ENCODE measurements at places on chromosomes 1 and 21. TPM values are rescaled to one million over a fixed set of nuclear protein-coding genes. Genes with fewer than 3 reads are reported as not detected.

CYP4B1 gene
- not detected for polyA plus RNA-seq

LRIF1 gene
- 5.3 TPM for polyA plus RNA-seq

CTTNBP2NL gene
- 0.46 TPM for polyA plus RNA-seq

C4BPB gene
- polyA plus RNA-seq = 0.85 TPM

OR2M3 gene
- not detected for polyA plus RNA-seq

CDC7 gene
- 3.9 TPM for polyA plus RNA-seq

TMEM79 gene
- 16.9 TPM for polyA plus RNA-seq

LCE4A gene
- not detected for polyA plus RNA-seq

KRTAP19-5 gene
- not detected for polyA plus RNA-seq

BACE2 gene
- 40.8 TPM for polyA plus RNA-seq

NBPF6 gene
- not detected for polyA plus RNA-seq

CLDN8 gene
- not detected for polyA plus RNA-seq

RORC gene
- polyA plus RNA-seq = 0.07 TPM

C2CD2 gene
- 13.0 TPM for polyA plus RNA-seq

BARHL2 gene
- polyA plus RNA-seq = not detected

PRR9 gene
- polyA plus RNA-seq = not detected

ALX3 gene
- not detected for polyA plus RNA-seq

GRCh38 chr1:228830954-228831481 lies 95.7 kb downstream of the RHOU start:
- DNase-seq = no peak

DNA sequence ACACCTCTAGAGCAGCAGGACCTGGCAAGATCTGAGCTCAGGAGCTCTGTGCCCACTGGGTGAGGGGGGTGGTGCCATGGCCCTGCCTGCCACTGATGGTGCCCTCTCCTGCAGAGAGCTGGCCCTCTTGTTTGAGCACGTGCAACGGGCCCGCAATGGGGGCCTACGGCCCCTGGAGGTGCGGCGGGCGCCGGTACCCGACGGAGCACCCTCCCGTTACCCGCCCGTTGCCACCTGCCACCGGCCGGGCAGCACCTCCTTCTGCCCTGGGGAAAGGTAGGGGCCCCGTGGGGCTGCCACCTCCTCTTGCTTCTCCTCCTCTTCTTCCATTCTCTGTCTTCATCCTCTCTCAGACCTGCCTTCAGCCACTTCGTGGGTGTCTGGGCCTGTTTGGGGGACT lies 38.2 kb downstream of the CITED4 start:
- DNase-seq = no peak

DNA sequence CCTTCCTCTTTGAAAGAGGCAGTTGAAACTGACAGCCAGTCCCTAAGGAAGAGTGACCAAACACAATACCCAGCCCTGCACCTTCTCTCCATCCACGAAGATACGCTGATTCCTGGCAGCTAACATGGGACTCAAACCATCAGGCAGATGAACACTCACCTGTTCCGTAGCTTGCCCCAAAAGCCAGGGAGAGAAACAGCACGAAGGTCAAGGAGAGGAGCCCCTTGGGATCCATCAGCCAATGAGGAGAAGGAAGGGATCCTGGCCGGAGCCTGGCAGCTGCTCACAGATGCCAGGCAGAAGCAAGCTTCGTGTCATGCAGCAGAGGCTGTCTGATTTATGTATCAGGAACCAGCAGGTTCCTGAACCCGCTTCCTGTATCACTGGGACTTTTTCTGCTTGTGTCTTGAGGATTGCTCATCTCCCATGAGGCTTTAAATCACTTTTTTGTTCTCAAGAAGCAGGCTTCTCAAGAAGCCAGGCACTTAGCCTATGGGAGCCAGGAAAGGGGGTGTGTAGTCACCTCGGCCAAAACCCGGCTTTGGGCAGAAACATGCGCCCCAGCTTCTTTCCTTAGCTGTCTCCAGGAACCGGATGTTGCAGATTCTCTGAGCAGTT lies at the start of gene SLAMF1:
TSS of gene SLAMF1 (minus strand) at position 334 of the 618 bp plus-strand sequence. CDS start at position 235, 99 bp downstream.
- DNase-seq = peak; percentile 72

GRCh38 chr1:229408458-229409037 lies 25.3 kb downstream of the ACTA1 start:
- no peak for DNase-seq

GRCh38 chr21:33197496-33197895 lies 32.2 kb upstream of the IFNAR2 start:
- DNase-seq = no peak

DNA sequence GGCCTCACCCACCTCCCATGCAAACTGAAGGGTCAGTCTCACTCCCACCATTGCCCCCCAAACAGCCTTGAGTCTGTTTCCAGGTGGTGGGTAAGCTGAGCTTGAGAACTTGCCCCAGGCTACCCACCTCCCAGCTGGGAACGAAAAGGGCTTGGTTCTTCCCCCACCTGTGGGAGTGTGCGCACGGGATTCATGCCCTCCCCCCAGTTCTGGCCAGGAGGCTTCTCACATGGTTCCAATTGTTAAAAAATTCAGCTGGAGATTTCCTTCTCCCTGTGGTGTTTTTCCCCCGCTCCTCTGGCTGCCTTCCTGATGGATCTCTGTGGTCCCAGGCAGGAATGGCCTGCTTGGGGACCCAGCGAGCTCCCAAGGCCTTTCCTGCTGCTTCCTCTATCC lies 81.8 kb upstream of the C21orf91 start:
- DNase-seq = no peak

GRCh38 chr1:46301406-46301807 lies 2.0 kb downstream of the LRRC41 start:
- DNase-seq = no peak

DNA sequence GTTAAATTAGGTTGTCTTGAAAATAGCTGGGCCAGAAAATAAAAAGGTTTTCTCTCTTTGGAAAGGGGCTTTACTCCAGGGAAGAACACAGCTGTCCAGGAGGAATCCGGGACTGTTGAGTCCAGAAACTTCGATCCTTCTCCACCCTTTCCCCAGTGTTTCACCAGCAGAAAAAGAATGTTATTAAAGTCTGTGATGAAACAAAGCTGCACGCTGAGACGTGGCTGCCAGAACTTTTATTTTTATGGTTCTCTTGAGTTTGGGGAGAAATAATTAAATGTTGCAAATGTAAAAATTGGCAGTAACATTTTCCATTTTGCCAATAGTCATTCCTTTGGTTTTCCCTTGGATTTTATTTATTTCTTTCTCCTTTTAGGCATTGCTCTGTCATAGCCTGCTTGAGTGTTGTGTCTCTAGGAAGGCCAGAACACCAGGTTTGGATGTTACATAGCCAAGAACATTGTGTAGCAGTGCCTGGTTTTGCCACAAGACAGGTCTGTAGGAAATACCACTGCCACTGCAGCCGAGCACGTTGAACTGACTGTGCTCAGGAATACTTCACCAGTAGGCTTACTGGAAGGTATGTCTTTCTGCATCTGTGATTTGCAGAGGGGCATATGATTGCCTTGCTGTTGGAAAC lies 87.4 kb downstream of the ROR1 start:
- DNase-seq = no peak

DNA sequence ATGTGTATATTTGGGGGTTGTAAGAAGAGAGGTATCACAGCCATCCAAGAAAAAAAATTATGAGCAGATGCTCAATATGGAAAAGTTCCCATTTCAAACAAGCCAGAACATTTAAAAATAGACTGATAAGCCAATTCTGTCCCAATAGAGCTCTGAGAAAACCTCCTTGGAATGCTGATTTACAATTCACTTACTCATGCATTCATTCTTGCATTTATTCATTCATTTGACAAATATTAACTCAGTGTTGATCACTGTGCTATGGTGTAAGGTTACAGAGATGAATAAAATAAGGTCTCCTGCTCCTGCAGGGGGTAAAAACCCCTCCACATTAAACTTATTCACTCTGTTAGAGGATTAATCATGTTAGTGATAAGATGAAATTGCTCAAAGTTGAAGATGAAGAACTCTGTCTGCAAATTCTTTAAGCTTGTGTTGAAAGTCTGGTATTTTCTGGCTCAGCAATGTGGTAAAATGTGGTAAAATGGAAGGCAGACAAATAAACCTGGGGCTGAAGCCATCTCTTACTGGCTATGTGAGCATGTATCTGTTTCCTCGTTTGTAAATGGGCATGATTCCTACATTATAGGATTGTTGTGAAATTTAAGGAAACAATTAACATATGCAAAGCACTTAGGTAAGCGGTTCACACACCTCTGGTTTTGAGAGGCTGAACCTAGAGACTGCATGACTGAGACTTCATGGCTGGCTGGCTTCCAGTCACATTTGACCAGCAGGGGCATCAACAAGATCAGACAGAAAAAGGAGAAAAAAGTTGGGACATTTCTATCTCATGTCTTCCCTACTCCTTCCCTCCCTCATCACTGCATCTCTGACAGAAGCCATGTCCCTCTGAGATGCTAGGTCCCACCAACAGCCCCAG lies 45.0 kb upstream of the DAB1 start:
- no peak for DNase-seq

- peak; percentile 97 for DNase-seq
Observed at GRCh38 chr1:227787513-227788270, 27.8 kb upstream of the PRSS38 start.

DNA sequence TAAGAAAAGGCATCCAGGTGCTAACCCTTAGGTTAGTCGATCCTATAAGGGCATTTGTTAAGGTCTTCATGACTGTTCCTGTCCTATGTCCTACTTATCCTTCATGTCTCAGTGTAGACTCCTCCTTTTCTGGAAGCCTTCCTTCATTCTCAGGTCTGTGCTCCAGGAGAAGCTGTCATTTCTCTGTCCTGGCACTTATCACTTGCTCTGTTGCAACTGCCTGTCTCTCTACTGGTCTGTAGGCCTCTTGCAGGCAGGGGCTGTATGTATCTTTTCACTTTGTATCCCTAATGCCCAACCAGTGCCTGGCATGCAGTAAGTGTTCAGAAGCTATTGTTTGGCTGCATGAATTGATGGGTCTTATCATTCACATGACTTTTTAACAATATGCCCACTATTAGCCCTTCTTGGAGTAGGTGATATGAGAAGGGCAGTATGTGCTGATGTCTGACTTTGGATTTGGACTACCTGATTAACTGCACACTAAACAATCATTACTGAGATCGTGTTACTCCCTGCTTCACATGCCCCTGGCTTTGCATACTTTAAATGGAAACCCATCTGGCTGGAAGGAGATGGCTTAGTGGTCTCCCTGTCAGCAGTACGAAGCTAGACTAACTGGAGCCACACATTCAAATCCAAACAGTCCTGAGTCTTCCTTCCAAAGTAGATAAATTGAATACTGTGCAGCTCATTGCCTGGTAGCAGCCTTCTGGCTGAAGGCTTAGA lies 88.8 kb downstream of the RGL1 start:
- DNase-seq = no peak

GRCh38 chr1:214856843-214857242 lies 225.7 kb upstream of the KCNK2 start:
- DNase-seq = no peak

GRCh38 chr1:186848509-186849130 lies 19.9 kb downstream of the PLA2G4A start:
- DNase-seq = no peak

- no peak for DNase-seq
Observed at GRCh38 chr21:37877888-37878684, 38.2 kb downstream of the KCNJ6 start.

DNA sequence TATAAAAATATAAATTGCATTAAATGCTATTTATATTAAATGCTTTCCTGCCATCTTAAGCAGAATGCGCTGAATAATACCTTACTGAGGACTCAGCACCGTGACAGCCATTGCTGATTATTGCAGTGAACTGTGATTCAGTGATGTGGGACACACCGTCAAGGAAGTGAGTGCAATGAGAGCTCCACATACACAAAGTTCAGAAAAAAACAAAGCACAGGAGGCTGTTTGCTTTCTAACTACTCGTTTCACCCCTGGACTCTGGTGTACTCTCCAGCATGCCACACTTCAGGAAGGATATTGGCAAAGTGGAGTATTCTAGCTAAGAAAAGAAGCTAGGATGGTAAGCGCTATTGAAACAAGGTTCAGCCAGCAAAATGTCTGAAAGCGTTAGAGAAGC lies 57.4 kb upstream of the CXADR start:
- DNase-seq = no peak

DNA sequence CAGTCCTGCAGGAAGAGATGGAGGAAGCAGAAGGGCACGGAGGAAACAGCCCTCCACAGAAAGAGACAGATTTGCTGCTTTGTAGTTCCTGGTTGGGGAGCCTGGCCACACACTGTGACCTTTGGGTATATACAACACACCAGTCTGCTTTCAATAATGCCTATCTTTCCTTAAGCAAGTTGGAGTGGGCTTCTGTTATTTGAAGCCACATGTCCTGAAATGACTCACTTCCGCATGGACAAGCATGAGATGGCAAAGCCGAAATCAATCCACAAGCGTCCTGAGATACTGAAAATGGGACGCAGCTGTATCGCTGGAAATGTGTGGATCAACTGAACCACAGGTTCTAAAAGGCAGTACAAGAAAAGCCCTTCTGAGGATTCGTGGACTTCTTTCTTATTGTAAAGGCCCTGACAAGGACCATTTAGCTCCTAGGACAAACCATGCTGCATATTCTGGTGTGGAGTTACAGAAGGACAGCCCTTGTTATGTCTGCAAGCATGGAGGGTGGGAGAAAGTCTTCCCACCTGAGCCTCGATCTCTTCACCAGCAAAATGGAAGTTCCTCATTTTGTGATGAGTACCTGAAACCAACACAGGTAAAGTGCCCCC lies 22.7 kb upstream of the FHAD1 start:
- no peak for DNase-seq

- no peak for DNase-seq
Observed at GRCh38 chr21:19045876-19046275, 642.3 kb upstream of the TMPRSS15 start.

DNA sequence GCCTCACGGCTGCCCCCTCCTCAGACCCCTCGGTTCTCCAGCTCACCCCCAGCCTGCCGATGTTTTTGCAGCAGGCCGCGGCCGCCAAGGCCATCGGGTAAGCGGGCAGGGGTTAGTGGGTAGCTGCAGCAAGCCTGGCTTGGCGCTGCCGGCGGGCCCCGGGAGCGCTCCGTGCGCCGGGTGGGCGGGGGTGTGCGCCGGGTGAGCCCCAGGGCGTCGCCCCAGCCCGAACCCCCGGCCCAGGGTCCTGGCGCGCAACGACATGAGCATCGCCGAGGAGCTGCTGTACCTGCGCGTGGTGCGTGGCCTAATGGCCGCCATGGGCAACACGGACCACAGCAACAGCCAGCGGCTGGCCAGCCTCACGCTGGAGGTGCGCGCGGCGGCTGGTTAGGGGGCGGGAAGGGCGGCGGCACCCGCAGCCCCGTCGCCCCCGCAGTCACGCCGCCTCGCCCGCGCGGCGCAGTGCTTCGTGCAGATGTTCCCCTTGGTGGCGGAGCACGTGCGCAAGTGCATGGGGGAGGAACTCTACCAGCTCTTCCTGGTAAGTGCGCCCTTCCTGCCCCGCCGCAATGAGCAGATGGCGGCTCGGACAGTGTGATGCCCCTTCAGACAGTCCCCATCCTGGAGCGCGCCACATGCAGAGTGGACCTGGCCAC lies 6.5 kb downstream of the RNU5D-1 start:
- DNase-seq = peak; percentile 29

- DNase-seq = no peak
Observed at GRCh38 chr1:58768191-58768731, 15.6 kb downstream of the JUN start.

GRCh38 chr1:185479796-185480195 lies 162.8 kb upstream of the IVNS1ABP start:
- DNase-seq = no peak
